ENCODE measurements at places on chromosomes 7 and 10.
A peak's percentile ranks its signal among the peaks of the same experiment; 100 is the strongest.

DNA sequence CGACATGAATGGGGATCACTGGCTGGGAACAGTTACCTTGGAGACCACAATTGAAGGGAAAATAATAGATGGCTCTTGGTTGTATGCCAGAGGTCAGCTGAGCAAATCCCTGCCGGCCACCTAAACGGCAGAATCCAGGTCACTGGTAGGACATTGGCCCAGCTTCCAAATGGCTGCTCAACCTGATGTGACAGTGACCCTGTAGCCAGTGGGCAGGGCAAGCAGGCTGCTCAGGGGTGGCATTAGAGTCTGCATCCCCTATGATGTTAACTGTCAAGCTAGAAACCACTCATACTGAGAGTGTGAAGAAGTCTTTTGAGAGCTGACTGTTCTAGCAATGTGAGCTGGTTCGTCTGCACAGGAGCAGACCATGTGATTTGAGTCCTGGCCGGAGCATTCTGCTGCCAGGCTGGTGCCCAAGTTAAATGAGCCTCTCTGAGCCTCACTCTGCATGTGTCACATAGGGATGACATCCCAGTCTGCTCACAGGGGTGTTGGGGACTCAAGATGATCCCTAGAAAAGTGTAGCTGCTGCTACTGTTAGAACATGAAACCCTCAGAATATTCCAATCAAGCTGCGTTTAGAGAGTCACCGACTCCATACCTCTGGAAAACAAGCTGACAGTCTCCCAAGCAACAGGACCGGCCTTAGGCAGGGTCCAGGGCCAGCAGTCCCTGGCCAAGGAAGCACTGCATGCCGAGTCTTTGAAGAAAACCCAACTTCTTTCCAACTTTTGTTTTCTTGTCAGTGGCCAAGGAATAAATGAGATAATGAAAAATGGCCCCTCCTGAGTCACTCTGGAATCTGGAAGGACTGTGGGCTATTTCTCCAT is 69.7 kb downstream of the VWA2 start:
- DNase-seq, result no peak
- no peak overlapping the region for H3K27ac ChIP-seq
- H3K27me3 ChIP-seq, result peaks cover 6% of the 10 kb centered on the region

DNA sequence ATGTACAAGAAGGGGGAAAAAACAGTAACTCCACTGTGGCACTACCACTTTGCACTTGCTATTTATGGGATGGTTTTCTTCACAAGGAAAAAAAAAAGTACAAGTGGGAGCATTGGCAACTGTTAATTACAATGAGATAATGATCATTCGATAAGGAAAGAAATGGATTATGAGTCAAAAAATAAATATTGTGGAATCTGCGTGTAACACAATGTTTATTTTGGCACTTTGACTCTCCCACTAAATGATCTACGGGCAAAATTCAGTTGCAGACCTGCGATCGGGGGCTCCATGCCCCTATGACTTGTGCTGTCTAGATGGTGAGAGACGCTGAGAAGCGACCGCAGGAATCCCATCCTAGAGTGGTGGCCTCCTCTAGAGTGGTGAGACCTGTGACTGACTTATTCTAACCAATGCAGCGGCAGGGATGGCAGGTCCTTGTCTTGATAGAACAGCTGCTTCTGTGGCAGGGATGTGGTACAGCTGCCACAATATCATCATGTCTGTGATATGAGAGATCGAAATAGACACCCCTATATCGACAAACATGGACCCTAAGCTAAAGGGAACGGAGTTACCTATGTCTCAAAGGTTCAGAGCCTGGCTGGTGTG is 345.0 kb upstream of the KLF6 start:
- peaks cover 6% of the 10 kb centered on the region for H3K36me3 ChIP-seq
- no peak overlapping the region for H3K27ac ChIP-seq
- peaks cover 29% of the 10 kb centered on the region for H3K4me1 ChIP-seq
- no peak for DNase-seq

DNA sequence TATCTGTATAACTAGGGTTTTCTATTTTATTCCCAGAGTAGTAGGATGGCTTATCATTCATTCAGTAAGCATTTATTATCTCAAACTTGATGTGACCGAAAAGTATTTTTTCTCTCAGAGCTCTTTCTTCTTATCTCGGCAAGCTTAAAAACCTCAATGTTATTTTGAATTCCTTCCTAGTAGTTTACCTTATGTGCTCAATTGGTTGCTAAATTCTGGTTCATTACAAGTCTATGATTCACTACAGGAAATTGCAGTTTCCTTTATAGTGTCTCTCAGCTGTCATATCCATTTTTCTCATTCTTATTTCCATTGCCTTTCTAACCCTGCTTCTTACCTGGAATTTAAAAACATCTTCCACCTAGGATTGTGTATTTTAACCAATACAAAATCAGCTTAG is 12.6 kb upstream of the ICA1 start:
- no peak overlapping the region for H3K4me3 ChIP-seq
- no peaks in the 10 kb centered on the region for H3K4me1 ChIP-seq

- no peaks in the 10 kb centered on the region for H3K36me3 ChIP-seq
- peaks cover 3% of the 10 kb centered on the region for H3K4me1 ChIP-seq
- peaks cover 7% of the 10 kb centered on the region for H3K27me3 ChIP-seq
- H3K4me3 ChIP-seq, result no peak overlapping the region
- DNase-seq, result no peak
- no peak overlapping the region for H3K27ac ChIP-seq
Measured at GRCh38 chr7:30988351-30989005, 24.7 kb downstream of the GHRHR start.

DNA sequence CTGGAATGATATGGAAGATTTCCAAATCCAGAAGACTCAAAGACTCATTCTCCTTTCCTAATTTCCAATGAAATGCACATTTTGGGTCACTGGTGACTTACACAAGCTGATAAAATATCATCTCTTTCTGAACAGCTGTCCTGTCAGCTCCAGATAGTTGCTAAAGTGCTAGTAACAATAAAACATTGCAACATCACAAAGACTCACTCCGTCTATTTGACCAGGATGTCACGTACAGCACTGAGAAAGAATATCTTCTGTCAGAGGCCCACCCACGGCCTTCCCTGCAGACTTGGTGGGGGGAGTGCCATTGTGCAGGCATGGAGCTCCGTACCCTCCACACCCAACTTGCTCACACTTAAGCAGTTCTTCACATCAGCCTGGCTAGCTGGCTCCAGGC is 78.9 kb upstream of the EGR2 start:
- DNase-seq, result no peak
- no peak overlapping the region for H3K27ac ChIP-seq
- no peaks in the 10 kb centered on the region for H3K4me1 ChIP-seq
- peaks cover 3% of the 10 kb centered on the region for H3K27me3 ChIP-seq
- no peaks in the 10 kb centered on the region for H3K36me3 ChIP-seq
- H3K4me3 ChIP-seq, result no peak overlapping the region

DNA sequence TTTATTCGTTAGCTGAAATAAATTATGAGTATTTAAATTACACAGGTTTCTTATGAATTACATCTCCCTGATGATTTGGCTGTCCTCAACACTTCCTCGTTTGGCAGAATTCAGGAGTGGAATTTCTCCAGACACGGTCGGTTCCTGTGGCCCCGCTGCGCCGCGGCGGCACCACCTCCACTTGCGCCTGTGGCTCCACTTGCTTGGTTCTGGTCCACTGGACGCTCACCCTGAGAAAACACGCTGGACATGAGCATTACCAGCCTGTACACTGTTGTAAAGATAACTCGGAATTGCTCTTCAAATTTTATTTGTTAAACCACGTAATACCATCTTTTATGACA is 85.3 kb downstream of the ZNF33B start:
- peaks cover 47% of the 10 kb centered on the region for H3K4me1 ChIP-seq
- H3K4me3 ChIP-seq, result peak overlapping the region; percentile 98
- peaks cover 11% of the 10 kb centered on the region for H3K27me3 ChIP-seq
- DNase-seq, result no peak
- H3K27ac ChIP-seq, result peak overlapping the region; percentile 96
- no peaks in the 10 kb centered on the region for H3K36me3 ChIP-seq

DNA sequence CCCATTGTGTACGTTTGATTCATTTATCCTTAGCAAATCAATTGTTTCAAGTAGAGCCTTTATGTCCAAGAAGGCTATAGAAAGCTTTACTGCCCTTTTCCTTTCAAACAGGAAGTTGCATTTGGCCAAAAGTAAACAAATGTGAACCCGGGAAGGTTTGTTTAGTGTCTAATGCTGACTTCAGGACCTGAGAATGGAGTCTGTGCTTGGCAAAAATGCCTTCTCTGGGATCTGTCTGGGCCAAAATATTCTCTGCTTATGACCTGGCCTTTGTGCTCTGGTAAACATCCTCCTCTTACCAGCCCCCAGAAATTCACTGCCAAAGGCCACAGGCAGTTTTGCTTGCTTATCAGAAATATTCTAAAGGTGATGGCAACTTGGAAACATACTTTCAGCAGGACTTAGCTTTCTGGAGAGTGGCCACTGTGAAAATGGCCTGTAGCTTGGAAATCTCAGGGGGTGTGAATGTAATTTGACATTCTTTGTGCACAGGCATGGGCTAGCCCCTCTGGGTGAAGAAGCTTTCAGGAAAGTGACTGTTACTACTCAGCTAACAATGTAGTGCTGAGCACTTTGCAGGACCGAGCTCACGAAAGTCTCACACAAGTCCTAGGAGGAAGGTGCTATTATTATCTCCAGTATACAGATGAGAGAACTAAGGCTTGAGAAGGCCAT is 199.5 kb downstream of the PTEN start:
- H3K27me3 ChIP-seq, result peaks cover 8% of the 10 kb centered on the region
- DNase-seq, result no peak
- no peak overlapping the region for H3K4me3 ChIP-seq
- H3K4me1 ChIP-seq, result peaks cover 18% of the 10 kb centered on the region
- H3K27ac ChIP-seq, result peak overlapping the region; percentile 73

DNA sequence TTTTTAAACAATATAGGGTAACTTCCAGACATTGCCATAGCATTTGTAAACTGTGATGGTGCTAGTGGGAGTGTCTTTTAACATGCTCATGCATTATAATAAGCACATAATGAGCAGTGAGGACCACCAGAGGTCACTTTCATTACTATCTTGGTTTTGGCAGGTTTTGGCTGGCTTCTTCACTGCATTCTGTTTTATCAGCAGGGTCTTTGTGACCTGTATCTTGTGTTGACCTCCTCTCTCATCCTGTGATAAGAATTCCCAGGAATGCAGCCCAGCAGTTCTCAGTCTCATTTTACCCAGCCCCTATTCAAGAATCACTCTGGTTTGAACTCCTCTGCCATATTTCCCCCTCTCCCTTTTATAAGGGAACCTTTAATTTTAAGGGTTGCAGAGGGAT is 91.3 kb downstream of the ZNF467 start:
- H3K27ac ChIP-seq, result no peak overlapping the region
- no peak for DNase-seq
- H3K4me1 ChIP-seq, result no peaks in the 10 kb centered on the region
- H3K27me3 ChIP-seq, result peaks cover 8% of the 10 kb centered on the region
- H3K4me3 ChIP-seq, result no peak overlapping the region

- DNase-seq, result no peak
- H3K4me1 ChIP-seq, result no peaks in the 10 kb centered on the region
- no peaks in the 10 kb centered on the region for H3K27me3 ChIP-seq
- no peak overlapping the region for H3K4me3 ChIP-seq
- H3K36me3 ChIP-seq, result no peaks in the 10 kb centered on the region
Measured at GRCh38 chr7:8724080-8724718, 290.8 kb downstream of the NXPH1 start.

GRCh38 chr7:15099074-15099473 is 196.5 kb upstream of the DGKB start:
- DNase-seq, result no peak
- no peak overlapping the region for H3K4me3 ChIP-seq
- no peak overlapping the region for H3K27ac ChIP-seq

- H3K4me1 ChIP-seq, result no peaks in the 10 kb centered on the region
- no peaks in the 10 kb centered on the region for H3K27me3 ChIP-seq
- H3K4me3 ChIP-seq, result no peak overlapping the region
- H3K27ac ChIP-seq, result no peak overlapping the region
- no peak for DNase-seq
- H3K36me3 ChIP-seq, result no peaks in the 10 kb centered on the region
Measured at GRCh38 chr7:11538751-11539299, 293.2 kb downstream of the THSD7A start.

- DNase-seq, result no peak
- H3K27me3 ChIP-seq, result peaks cover 42% of the 10 kb centered on the region
- H3K4me3 ChIP-seq, result no peak overlapping the region
Measured at GRCh38 chr7:3307435-3307834, 6.4 kb downstream of the SDK1 start.

DNA sequence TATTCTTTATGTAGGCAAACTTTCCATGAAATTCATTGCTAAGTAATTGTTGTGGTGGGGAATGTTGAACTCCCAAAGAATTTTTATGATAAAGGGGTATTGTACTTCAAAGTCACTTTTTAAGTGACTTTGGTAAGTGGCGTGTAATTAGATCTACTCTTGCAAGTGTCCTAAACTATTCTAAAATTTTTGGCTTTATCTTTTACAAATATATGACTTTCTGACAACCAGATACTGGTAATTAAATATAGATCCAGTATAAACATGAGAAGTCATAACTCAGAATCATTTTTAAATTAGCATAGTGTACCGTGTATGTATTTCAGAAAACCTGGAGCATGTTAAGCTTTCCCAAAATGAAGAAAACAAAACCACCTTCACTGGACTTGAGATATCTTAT is 84.7 kb upstream of the HGF start:
- no peak overlapping the region for H3K4me3 ChIP-seq
- no peaks in the 10 kb centered on the region for H3K4me1 ChIP-seq
- H3K36me3 ChIP-seq, result no peaks in the 10 kb centered on the region
- H3K27ac ChIP-seq, result no peak overlapping the region
- no peak for DNase-seq

- no peak for DNase-seq
- no peaks in the 10 kb centered on the region for H3K27me3 ChIP-seq
- no peaks in the 10 kb centered on the region for H3K4me1 ChIP-seq
- no peak overlapping the region for H3K4me3 ChIP-seq
- no peak overlapping the region for H3K27ac ChIP-seq
- peaks cover 2% of the 10 kb centered on the region for H3K36me3 ChIP-seq
Measured at GRCh38 chr7:29453021-29453420, 110.6 kb upstream of the PRR15 start.

DNA sequence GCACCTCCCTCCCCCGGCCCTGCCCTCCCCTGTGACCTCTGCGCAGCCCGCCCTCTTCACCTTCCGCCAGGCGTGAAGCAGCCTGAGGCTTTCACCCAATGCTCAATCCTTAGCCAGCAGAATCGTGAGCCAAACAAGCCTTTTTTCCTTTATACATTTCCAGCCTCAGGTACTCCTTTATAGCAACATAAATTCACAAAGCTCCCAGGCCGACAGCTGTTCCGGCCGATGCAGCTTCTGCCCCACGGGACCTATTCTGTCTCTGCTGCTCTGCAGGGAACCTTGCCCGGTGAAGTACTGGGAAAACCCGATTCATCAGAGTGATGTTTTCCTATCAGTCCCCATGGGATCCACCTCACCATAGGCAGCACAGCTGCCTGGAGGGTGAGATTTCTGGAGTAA is 87.4 kb downstream of the CHST15 start:
- no peaks in the 10 kb centered on the region for H3K27me3 ChIP-seq
- H3K27ac ChIP-seq, result no peak overlapping the region
- DNase-seq, result no peak
- H3K36me3 ChIP-seq, result no peaks in the 10 kb centered on the region
- no peaks in the 10 kb centered on the region for H3K4me1 ChIP-seq
- H3K4me3 ChIP-seq, result no peak overlapping the region

GRCh38 chr7:139873593-139874301 is 44.7 kb downstream of the TBXAS1 start:
- peaks cover 7% of the 10 kb centered on the region for H3K27me3 ChIP-seq
- peak overlapping the region; percentile 94 for H3K27ac ChIP-seq
- peak overlapping the region; percentile 87 for H3K4me3 ChIP-seq
- peaks cover 96% of the 10 kb centered on the region for H3K4me1 ChIP-seq
- H3K36me3 ChIP-seq, result no peaks in the 10 kb centered on the region
